ENCODE measurements at places on chromosomes 16 and 17.

GRCh38 chr17:78023042-78023441 lies 64.5 kb downstream of the TNRC6C start:
- no peak for DNase-seq

- DNase-seq = no peak
Measured at GRCh38 chr17:2685696-2686095, 25.9 kb downstream of the CLUH start.

DNA sequence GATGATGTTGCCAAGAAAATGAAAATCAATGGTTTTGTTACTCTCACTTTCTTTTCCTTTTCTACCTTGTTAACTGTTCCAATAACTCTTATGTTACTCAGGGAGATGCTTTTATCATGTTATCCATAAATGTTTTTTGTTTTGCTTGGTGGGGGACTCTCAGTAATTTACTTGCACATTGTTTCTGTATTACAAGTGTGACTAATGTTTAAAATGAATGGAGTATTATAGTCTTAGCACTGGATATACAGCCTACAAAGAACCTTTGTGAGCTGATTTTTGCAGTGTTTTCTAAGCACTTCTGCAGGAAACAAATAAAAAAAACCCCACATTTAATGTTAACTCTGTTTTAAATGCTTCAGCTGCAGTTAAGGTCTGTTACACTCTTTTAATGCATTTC lies 12.1 kb downstream of the VMP1 start:
- no peak for DNase-seq

DNA sequence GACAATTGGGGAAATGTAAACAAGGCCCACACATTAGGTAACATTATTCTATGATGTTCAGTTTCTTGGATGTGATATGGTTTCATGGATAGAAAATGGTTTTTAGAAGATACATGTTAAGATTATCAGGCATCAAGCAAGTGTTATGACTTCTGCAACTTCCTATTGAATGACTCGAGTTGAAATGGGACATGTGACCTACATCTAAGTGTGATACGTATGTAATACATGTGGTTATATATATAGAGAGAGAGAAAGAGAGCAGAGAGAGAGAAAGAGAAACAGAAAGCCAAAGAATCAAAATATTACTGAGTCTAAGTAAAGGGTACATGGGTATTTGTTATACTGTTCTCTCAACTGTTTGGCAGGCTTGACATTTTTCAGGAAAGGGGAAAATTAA lies 1.7 kb downstream of the TMEM170A start:
- DNase-seq = no peak

- no peak for DNase-seq
Measured at GRCh38 chr17:29664743-29665480, 42.2 kb upstream of the CORO6 start.

DNA sequence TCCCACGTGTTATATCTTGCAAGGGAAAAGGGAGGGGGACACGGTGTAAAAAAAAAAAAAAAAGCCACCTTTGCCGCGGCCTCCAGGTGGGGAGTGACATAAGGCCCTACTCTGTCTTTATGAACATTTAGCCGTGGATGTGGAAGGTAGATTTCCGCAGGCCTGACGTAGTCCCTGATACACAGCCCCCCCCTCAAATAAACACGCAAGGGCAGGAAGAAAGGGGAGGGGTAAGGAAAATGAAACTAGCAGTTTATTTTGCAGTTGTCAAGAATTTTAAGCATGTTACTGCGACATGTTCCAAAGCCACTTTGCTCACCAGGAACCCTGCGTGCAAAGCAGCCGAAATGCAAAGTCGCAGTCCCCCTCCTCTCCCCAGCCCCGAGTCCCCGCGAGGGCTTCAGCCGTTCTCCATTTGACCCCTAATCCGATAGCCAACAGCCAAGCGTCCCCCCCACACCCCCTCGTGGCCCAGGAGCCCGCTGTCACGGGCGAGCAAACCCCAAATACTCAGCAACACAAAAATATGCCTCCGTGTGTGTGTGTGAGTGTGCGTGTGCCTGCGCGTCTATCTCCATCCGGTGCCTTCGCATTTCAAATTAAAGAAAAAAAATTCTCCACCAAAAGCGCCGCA lies 1.2 kb downstream of the CBX4 start:
- DNase-seq = peak; percentile 40

- no peak for DNase-seq
Measured at GRCh38 chr16:17232487-17232886, 238.3 kb downstream of the XYLT1 start.

- peak; percentile 19 for DNase-seq
Measured at GRCh38 chr17:488993-489757, 136.6 kb upstream of the RPH3AL start.

DNA sequence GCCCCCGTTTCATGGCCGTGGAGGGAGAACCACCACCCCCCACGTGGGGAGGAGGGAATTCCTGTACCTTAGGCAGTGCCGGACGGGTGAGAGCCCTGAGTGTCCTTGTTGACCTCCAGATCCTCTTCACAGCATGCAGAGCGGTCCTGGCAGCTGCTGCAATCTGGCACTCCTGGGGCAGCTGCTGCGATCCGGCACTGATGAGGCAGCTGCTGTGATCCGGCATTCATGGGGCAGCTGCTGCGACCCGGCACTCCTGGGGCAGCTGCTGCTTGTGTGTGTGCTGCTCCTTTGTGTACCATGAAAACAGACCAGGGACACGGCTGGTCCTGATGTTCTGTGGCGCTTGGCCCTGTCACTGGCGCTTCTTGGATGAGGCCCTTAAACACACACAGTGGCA lies 12.8 kb downstream of the ZNF778 start:
- DNase-seq = no peak

GRCh38 chr16:4928227-4928626 lies 8.7 kb downstream of the PPL start:
- no peak for DNase-seq

DNA sequence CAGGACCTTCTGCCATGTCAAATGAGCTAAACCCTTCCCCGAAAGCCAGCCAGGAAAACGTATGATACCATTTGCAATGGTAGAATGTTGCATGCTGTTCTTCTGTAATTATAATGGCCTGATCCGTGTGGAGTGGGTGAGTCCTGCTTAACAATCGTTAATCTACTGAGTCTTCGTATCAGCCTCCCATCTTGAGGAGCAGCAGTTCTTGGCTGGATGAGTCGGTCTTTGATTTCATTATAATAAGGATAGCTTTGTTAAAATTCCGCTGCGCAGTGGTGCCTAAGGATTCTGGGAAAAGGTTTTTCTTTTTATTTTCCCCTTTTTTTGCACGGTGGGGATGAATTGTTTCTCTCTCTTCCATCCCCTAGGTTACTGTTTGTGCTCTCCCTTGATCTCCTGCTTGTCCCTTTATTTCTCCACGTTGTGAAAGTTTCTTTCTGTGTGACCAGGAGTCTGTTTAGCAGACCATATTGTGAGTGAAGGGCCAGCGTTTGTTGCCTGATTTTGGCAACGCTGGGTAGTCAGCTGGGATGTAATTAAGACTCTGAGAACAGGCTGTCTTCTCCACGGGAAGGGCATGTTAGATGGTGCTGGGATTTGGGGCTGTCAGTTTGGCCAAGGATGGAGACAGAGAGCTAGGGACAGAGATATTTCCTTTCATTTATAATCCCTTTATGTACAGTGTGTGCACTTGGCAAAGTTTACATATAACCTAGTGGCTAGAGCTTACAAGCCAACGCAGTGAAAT lies 263.0 kb downstream of the FTO start:
- no peak for DNase-seq

- DNase-seq = peak; percentile 80
Measured at GRCh38 chr16:17070882-17071592, 399.7 kb downstream of the XYLT1 start.

- DNase-seq = peak; percentile 41
Measured at GRCh38 chr17:67689534-67690177, 28.1 kb upstream of the NOL11 start.

- DNase-seq = no peak
Measured at GRCh38 chr16:48607056-48607825, 2.7 kb downstream of the N4BP1 start.

- DNase-seq = no peak
Measured at GRCh38 chr16:55912022-55912421, 36.8 kb upstream of the CES5A start.

- no peak for DNase-seq
Measured at GRCh38 chr16:51523400-51523799, 372.3 kb upstream of the SALL1 start.

- DNase-seq = no peak
Measured at GRCh38 chr17:32222621-32223020, 43.0 kb upstream of the RHBDL3 start.

DNA sequence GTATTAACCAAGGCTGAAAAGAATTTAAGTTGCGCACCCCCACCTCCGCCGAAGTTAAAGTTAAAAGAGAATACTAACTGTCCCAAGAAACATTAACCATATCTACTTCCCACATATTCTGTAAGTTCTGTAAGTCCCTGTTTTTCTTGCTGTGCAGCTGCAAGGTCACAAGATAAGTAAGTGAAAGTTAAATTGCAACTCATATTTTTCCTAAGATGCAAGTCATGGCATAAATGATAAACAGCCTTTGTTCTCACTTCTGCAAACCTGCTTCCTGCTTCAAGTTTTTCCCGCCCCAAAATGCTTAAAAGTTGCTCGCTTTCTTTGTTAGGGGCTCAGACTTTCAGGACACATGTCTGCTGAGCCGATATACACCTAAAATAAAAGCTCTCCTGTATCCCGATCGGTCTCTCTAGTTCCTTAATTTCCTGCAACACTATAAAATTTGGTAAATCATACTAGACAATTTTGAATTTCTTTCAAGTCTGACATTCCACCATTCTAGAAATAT lies 32.6 kb upstream of the ABCA9 start:
- DNase-seq = no peak

DNA sequence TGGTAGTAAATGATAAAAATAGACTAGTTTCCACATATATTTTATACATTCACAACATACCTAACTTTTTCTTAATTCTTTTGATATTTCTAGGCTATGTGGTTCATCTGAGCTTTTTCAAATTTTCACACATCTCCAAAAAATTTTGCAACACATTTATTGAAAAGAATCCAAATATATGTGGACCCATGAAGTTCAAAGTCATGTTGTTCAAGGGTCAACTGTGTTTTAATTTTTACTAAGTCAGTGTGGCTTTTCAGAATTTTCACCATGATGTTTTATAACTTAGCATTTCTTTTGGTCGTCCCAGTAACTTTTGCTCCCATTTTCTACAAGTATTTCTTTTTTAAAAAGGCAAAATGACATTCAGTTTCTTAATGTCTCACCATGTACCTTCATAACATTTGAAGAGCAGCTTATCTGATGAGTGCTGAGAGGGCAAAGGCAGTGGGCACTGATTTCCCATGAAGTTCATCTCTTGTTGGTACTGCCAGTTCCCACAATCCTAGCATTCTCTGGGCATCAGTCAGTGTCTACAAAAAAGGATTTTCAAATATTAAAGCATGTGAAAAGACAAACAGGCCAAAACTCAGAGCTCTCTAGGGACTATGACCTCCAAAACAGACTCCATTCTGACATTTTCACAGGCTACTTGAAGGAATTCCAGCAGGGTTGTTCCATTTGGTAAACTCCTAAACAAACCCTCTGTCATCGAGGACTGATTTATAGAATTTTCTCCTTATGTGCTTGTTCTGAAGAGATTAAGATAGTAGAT lies 80.3 kb downstream of the MRTFB start:
- no peak for DNase-seq

- no peak for DNase-seq
Measured at GRCh38 chr17:49338883-49339282, 23.2 kb downstream of the ZNF652 start.

DNA sequence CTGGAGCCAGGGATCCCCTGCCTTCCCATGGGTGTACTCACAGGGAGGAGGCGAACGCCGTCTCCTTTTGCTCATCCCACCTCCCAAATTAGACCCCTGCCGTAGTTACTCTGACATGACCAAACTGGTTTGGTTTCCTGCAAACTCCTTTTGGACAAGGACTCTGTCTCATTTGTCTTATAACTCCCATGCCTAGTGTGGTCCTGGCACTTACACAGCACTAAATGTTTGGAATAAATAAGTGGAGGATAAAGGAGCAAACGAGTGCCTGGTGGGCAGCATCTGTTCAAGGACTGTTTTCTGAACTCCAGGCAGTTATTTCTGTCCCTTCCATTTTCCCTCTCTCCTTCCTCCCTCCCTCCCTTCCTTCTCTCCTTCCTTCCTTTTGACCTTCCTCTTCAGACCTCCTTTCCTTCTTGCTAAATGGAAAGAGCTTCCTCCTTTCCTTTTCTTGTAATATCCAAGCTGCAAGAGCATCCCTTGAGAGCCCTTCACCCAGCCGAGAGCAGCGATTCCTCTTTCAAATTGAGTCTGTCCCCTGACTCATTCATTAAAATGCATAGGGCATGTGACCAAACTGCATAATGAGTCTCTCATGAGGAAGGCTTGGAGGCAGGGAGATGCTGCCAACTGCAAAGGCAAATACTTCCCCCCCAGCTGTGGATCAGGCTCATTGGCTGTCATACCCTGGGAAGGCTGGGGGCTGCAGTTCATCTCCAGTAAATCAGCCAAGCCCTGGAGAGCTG lies 36.8 kb downstream of the CHD9 start:
- peak; percentile 16 for DNase-seq

DNA sequence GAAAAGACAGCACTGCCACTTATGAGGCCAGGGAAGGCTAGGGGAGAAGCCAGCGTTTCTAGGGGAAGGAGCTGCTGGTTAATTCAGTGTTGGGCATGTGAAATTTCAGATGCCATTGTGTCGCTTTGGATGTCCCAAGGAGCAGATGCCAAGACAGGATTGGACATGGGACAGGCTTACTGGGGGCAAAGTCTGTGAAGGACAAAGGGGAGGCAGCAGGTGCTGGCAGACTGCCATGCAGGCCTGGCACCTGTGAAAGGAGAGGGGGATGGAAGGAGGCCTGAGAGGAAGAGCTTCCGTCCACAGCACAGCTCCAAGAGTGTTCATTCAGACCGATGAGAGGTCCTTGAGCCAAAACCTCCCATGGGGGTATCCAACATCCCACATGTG lies 255.5 kb upstream of the RPL38 start:
- no peak for DNase-seq

- no peak for DNase-seq
Measured at GRCh38 chr17:36859706-36860105, 77.6 kb upstream of the LHX1 start.

DNA sequence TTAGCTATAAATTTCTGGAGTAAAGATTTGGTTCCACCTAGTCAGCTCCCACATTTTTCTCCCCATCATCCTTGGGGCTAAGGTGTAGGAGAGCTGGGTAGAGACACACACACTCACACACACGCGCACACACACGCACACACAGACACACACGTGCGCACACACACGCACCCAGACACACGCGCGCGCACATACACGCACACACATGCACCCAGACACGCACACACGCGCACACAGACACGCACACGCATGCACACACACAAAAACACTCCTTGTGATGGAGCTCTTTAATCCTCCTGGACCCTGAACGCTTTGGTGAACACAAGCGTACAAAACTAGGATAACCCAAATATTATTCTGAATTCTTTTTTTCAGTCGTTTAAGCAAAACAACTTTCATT lies 253.6 kb downstream of the C16orf95 start:
- DNase-seq = no peak

GRCh38 chr16:89131783-89132182 lies 38.1 kb downstream of the ACSF3 start:
- DNase-seq = no peak

Measured in memory B cell (primary cell).